ENCODE measurements at places on chromosomes 1 and 21.

- no peak for DNase-seq
Measured at GRCh38 chr1:73662526-73662925, 535.5 kb downstream of the LRRIQ3 start.

- DNase-seq: no peak
Measured at GRCh38 chr1:28115267-28115666, 26.9 kb upstream of the EYA3 start.

- DNase-seq: no peak
Measured at GRCh38 chr1:201551096-201551495, 12.2 kb downstream of the NAV1 start.

DNA sequence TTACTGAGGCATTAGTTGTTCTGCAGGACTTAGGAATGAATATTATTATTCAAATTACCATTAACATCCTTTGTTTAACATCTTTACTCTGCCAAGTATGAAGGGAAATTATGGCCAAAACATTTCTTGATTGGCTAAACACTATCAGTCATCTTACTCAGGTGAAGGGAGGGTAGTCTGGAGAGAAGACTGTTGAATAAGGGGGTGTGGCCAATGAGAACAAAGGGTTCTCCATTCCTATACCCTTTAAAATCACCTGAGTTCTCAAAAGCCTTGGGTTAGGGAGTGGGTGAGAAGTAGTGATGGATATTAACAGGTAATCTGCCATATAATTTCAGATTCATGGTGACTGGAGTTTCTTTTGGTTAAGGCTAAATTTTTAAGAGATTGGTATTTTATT lies 19.3 kb downstream of the CRYZL1 start:
- no peak for DNase-seq

GRCh38 chr1:36986241-36986985 lies 47.9 kb downstream of the GRIK3 start:
- no peak for DNase-seq

- DNase-seq: no peak
Measured at GRCh38 chr1:193179094-193179493, 7.3 kb downstream of the B3GALT2 start.

DNA sequence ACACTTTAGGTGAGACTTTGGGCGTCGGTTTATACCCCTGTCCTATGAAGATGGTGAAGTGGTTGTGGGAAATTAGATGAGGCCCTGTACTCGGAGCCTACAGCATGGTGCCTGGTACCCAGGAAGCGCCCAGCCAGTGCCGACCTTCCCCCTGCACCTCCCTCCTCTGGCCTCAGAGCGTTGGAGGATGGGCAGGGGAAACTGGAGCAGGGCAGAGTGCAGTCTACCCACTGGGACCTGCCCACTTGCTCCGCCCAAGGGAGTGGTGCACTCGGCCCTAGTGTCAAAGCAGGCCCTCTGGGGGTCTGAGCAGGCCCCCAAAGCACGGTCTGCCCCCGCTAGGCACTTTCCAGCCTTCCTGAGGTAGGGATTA lies 13.0 kb upstream of the TTC22 start:
- DNase-seq: no peak

- DNase-seq: no peak
Measured at GRCh38 chr1:11046625-11047365, at the start of gene MASP2. Gene MASP2 (minus strand): TSS chr1:11047239. CDS start chr1:11047207, 32 bp downstream.

DNA sequence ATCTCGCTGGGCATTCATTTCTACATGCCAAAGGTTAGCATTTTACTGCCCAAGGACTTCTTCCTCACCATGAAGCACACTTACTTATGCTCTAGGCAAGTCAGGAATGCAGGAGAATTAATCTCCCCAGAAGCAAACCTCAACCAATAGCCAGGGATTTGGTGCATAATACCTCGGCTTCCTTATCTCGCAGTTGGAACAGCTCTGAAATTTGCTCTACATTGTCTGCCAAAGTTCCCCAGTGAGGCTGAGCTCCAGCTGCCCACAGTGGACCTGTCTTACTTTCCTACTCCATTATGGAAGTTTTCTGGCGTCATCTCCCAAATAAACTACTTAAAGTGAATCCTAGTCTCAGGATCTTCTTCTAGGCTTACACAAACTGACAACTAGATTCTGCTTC lies 57.6 kb upstream of the PPM1J start:
- DNase-seq: no peak

DNA sequence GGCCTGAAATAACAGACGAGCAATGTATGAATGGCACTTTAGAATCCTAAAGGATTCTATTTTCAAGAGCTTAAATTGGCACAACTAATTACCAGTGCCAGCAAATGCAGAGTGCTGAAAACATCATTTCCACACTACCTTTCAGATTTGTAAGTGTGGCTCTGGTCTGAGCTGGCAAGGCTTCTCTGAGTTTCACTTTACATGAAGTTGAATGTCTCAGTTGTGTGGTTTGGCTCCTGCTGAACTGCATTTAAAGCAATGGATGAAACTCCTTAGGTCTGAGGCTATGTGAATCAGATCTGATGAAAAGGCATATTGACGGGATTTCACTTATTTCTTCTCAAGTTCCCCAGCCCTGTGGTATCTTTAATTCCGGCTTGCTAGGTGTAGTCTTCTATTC lies 114.8 kb upstream of the PTGFR start:
- DNase-seq: no peak

- DNase-seq: no peak
Measured at GRCh38 chr21:42777064-42777756, 102.1 kb downstream of the WDR4 start.

- no peak for DNase-seq
Measured at GRCh38 chr1:114746450-114747121, 11.2 kb downstream of the CSDE1 start.

GRCh38 chr1:23694371-23694770 lies 2.8 kb downstream of the RPL11 start:
- no peak for DNase-seq

- DNase-seq: no peak
Measured at GRCh38 chr1:223001653-223002634, 141.1 kb downstream of the TLR5 start.

DNA sequence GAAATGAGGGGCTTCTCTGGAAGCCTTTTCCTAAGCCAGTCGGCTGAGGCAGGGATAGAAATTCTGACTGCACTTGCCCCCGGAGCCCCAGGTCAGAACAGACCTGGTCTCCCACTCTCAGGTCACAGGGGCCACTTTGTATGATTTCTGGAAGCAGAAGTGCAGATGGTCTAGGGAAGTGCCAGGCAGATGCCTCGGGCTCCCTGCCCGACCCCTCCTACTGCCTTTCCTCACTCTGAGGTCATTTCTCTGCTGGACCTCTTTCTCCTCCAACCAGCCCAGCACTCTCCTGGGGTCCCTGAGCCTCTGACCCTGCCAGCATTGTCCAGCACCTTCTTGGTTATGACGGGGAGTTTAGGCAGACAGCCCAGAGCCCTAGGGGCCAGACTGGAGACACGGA lies 8.7 kb downstream of the RUNX3 start:
- no peak for DNase-seq

DNA sequence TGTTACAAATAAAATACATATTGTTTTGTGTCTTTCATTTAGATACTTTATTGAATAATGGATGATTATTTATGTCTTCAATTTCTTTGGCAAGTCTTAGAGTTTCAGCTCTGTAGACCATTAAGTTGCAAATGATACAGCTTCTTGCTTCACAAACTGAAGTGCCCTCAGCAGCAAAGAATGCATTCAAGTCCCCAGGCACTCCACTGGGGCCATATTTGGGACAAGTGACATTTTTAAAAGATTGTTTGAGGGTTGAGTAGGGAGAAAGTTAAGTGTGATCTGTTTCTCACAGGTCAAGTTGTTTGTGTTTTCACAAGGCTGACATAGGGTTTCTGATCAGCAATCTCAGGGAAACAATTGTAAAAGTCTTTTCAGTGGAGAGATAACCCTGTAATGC lies 400.7 kb downstream of the PLA2G4A start:
- no peak for DNase-seq

DNA sequence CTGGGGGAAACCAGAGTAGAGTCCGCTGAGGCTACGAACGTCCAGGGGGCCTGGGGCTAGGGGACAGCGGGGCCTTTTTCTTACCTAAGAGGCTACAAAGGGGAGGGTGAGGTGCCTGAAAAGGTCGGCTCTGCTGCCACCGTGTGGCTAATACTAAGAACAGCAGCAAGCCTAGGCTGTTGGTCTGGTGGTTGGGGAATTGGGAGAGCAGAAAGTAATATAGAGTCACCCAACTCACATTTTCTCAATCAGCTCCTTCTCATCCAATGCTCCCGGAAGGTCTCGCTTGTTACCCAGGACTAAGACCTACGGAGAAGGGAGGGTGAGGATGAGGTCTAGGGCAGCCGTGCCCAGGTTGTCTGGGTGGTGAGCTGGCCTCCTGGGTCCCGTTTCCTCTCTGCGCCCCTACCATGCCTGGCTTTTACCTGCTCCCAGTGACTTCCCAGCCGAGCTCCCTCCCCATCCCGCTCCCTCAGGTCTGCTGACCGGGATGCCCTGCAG lies 9.3 kb downstream of the ARL8A start:
- DNase-seq: no peak

DNA sequence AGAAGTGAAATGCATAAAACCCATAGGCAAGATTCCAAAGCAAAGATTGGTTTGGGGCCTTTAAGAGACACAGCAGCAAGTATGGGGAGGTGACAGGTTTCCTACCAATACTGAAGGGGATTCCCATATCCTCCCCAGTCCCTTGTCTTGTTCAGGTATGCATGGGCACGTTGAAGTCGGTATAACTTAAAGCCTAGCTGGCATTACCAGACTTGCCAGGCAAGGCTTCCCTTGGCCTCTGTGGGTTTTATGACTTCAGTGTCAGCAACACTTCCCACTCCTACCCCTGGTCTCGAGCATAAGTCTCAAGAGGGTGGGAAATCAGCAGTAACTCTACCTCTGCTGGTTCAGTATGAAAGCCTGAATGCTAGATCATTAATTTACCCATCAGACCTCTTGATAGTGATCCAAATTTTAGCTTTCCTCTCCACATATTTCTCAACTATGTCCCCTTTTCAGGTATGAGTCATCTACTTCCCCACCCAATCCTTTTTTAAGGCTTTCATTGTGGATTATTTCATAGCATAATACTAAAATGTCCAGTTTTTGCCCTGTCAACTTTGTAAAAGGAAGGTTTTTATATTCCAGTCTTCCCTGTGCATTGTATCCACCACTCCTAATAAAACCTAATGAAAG lies 6.8 kb downstream of the CYP4X1 start:
- DNase-seq: no peak

GRCh38 chr1:21020151-21020550 lies 156.5 kb downstream of the EIF4G3 start:
- no peak for DNase-seq

- no peak for DNase-seq
Measured at GRCh38 chr1:212958175-212958574, 7.8 kb downstream of the VASH2 start.

DNA sequence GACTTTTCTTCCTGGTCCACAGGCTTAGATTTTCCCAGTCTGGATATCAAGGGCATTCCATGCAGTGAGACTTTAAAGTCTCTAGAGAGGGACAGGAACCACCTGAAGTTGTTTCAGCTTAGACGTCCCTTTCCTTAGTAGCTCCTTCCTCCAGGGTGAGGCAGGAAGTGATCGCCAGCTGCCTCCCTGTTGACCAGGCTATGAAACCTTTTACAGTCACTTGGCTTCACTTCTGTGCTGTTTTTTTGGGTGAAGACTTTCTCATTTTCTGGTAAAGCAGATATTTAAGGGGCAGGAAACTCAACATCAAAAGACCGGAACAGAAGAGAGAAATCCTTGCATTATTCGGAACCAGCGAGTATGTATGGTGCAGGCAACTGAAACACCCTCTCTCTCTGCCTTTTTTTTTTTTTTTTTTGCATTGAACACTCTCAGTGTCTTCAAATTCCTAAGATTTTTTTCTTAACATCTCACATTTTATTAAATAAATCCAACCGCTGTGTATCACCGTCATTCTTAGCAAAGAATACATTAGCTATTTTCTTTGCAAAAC lies 234.6 kb upstream of the IRF2BP2 start:
- DNase-seq: no peak

GRCh38 chr1:245272676-245273075 lies 117.9 kb downstream of the KIF26B start:
- no peak for DNase-seq
